ENCODE measurements at places on chromosomes 2 and 18.

- peaks cover 36% of the 10 kb centered on the region for H3K4me1 ChIP-seq
- H3K4me3 ChIP-seq = no peak overlapping the region
- H3K27me3 ChIP-seq = no peaks in the 10 kb centered on the region
- H3K27ac ChIP-seq = peak overlapping the region; percentile 40
- DNase-seq = peak; percentile 71
Observed at GRCh38 chr2:7037340-7038333, 120.4 kb downstream of the RNF144A start.

DNA sequence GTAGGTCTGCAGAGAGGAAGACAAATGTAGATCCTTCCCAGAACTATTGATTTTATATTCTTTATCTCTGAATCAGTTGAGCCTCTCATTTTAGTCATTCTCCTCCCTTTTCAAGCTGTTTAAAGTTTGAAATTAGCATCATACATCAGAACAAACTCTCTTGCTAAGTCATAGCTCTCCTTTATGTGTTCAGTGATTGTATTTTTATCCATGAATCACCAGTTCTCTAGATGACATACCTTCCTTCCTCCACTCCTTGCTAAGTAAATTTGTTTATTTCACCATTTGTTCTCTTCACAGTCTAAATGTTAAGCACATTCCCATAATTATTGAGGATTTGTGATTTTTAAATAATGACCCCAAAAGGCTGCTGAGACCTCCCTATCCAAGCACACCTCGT lies 63.5 kb upstream of the RAPGEF4 start:
- H3K36me3 ChIP-seq = peaks cover 2% of the 10 kb centered on the region
- no peak for DNase-seq
- H3K27me3 ChIP-seq = no peaks in the 10 kb centered on the region
- no peaks in the 10 kb centered on the region for H3K4me1 ChIP-seq

DNA sequence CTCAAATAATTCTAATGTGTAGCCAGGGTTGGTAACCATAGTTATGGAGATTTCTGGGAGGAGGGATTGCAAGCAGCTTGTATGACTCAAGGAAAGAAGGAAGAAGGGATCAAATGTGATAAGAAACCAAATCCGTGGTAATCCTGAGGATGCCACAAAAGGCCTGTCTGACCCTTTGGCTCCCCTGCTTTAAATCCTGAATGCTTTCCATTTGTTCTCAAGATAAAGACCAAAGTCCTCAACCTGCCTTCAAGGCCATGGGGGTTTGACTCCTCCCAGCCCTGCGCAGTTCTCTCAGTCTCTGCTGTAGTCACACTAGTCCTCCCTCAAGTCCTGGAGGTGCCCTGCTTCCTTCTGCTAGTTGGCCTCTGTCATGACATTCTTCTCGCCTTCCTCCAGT lies 74.0 kb downstream of the SUMO1 start:
- peaks cover 8% of the 10 kb centered on the region for H3K4me1 ChIP-seq
- H3K36me3 ChIP-seq = no peaks in the 10 kb centered on the region
- no peaks in the 10 kb centered on the region for H3K27me3 ChIP-seq
- DNase-seq = no peak

- no peak overlapping the region for H3K27ac ChIP-seq
- H3K27me3 ChIP-seq = no peaks in the 10 kb centered on the region
- H3K36me3 ChIP-seq = no peaks in the 10 kb centered on the region
- no peak for DNase-seq
Observed at GRCh38 chr2:37851828-37852584, 73.1 kb upstream of the RMDN2 start.

- H3K27me3 ChIP-seq = no peaks in the 10 kb centered on the region
- no peak overlapping the region for H3K4me3 ChIP-seq
- H3K36me3 ChIP-seq = no peaks in the 10 kb centered on the region
- peaks cover 8% of the 10 kb centered on the region for H3K4me1 ChIP-seq
- DNase-seq = no peak
Observed at GRCh38 chr2:96157649-96158553, 12.7 kb upstream of the DUSP2 start.

GRCh38 chr18:27413495-27414401 lies 228.6 kb upstream of the CHST9 start:
- H3K4me1 ChIP-seq = peaks cover 24% of the 10 kb centered on the region
- no peak overlapping the region for H3K27ac ChIP-seq
- no peak for DNase-seq
- no peaks in the 10 kb centered on the region for H3K27me3 ChIP-seq
- no peaks in the 10 kb centered on the region for H3K36me3 ChIP-seq
- no peak overlapping the region for H3K4me3 ChIP-seq

DNA sequence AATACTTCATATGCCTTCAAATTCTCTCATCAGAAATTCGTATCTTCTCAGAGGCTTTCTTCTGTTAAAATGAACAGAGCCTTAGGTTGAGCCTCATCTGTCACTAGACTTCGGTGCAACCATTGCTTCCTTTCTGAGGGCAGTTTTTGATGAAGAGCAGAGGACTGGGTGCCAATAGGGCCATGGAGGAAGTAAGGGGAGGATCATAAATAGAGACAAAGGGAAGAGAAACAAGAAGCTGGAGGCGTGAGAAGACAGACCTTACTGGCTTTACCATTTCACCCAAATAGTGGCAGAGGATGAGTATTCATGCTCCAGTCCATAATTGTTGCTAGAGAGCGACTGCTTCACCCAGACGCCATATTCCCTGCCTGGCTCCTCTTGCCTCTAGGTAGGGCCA lies 215.6 kb upstream of the PKDCC start:
- no peaks in the 10 kb centered on the region for H3K36me3 ChIP-seq
- no peak overlapping the region for H3K27ac ChIP-seq
- H3K27me3 ChIP-seq = peaks cover 53% of the 10 kb centered on the region

GRCh38 chr18:14975431-14975830 lies 227.5 kb downstream of the ANKRD30B start:
- no peak overlapping the region for H3K27ac ChIP-seq
- no peak for DNase-seq
- no peaks in the 10 kb centered on the region for H3K4me1 ChIP-seq
- H3K27me3 ChIP-seq = no peaks in the 10 kb centered on the region

GRCh38 chr18:28175150-28175929 lies 1.6 kb downstream of the CDH2 start:
- H3K27ac ChIP-seq = peak overlapping the region; percentile 99
- peaks cover 43% of the 10 kb centered on the region for H3K4me1 ChIP-seq
- H3K4me3 ChIP-seq = peak overlapping the region; percentile 97
- peak; percentile 60 for DNase-seq
- peaks cover 4% of the 10 kb centered on the region for H3K36me3 ChIP-seq

- peaks cover 5% of the 10 kb centered on the region for H3K4me1 ChIP-seq
- H3K27ac ChIP-seq = no peak overlapping the region
- no peaks in the 10 kb centered on the region for H3K27me3 ChIP-seq
- H3K4me3 ChIP-seq = no peak overlapping the region
- no peak for DNase-seq
- no peaks in the 10 kb centered on the region for H3K36me3 ChIP-seq
Observed at GRCh38 chr2:25819597-25820039, 58.7 kb downstream of the ASXL2 start.

DNA sequence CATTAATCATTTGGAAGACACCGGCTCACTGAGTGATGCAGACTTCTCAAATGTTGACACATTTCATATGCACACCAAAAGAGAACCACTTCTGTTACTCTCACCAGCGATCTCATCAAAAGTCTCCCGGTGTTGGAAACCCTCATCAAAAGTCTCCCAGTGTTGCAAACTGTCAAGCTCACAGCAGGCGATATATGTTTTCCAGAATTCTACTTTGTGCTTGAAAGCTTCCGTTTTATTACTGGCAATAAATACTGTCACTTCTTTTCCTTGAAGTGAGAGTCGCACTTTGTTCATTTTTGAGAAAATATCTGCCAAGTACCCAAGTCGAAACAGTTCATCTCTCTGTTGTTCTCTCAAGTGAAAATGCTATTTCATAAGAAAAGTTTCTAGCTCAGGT lies 20.5 kb downstream of the MLPH start:
- H3K36me3 ChIP-seq = no peaks in the 10 kb centered on the region
- no peak for DNase-seq
- no peaks in the 10 kb centered on the region for H3K4me1 ChIP-seq
- no peak overlapping the region for H3K4me3 ChIP-seq
- H3K27ac ChIP-seq = no peak overlapping the region

DNA sequence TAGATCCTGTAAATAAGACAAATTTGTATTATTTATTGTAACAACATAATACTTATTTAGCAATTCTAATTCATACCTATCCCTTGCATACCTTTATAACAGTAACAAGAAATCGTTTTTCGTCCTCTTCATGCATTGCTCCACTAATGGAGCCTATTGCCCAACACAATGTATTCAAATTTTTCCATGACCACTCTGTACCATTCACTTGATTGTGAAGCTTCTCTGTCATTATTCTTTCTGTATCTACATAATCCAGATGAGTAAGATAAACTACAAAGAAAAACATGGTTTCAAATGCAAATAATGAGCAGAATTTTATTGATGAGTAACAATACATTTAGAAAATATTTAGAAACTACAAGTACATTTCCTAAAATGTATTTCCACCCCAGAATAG lies 21.6 kb upstream of the USP34 start:
- no peaks in the 10 kb centered on the region for H3K4me1 ChIP-seq
- H3K27ac ChIP-seq = no peak overlapping the region
- H3K27me3 ChIP-seq = no peaks in the 10 kb centered on the region
- peaks cover 29% of the 10 kb centered on the region for H3K36me3 ChIP-seq
- DNase-seq = no peak
- H3K4me3 ChIP-seq = no peak overlapping the region

GRCh38 chr18:11889284-11889683 lies 18.8 kb downstream of the MPPE1 start:
- H3K4me3 ChIP-seq = no peak overlapping the region
- DNase-seq = no peak

DNA sequence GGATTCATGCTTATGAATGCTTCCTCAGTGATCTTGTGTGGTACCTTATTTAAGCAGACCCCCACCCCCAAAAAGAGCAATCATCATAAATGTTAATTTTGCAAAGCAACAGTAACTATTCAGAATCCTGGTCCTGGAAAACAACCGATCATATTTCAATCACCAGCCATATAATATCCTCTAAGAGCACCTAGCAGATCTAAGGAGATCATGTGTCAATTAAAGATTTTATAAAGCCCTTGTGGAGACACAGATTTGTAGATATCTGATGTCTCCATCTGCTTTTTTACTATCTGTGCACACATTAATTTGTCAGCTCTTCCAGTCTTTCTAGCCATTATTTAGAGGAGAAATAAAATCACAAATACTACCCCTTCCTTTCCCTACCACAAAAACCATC lies 423.7 kb downstream of the TGIF1 start:
- H3K27ac ChIP-seq = no peak overlapping the region
- H3K36me3 ChIP-seq = peaks cover 3% of the 10 kb centered on the region
- no peak for DNase-seq
- H3K4me1 ChIP-seq = peaks cover 10% of the 10 kb centered on the region

DNA sequence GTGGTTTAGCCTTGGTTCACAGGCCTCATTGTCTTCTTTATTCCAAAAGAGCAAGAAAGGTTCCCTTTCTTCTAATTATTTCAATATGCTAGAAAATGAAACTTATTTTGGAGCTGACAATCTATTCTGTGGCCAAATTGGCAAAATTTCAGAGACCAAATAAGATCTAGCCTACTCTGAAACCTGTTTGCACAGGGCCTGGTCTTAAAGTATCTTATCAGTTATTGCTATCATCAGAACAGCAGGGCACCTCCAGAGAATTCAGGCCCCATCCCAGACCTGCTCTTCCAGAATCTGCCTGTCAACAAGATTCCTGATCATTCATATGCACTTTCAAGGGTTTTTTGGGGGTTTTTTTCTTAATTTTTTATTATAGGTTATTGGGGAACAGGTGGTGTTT lies 198.7 kb downstream of the ANAPC1 start:
- H3K36me3 ChIP-seq = no peaks in the 10 kb centered on the region
- no peaks in the 10 kb centered on the region for H3K27me3 ChIP-seq
- no peaks in the 10 kb centered on the region for H3K4me1 ChIP-seq
- no peak overlapping the region for H3K4me3 ChIP-seq
- H3K27ac ChIP-seq = no peak overlapping the region
- no peak for DNase-seq

GRCh38 chr18:45106331-45106774 lies 425.7 kb downstream of the SETBP1 start:
- no peak overlapping the region for H3K4me3 ChIP-seq
- no peaks in the 10 kb centered on the region for H3K27me3 ChIP-seq
- no peak for DNase-seq
- H3K4me1 ChIP-seq = peaks cover 21% of the 10 kb centered on the region
- H3K27ac ChIP-seq = no peak overlapping the region
- H3K36me3 ChIP-seq = no peaks in the 10 kb centered on the region

DNA sequence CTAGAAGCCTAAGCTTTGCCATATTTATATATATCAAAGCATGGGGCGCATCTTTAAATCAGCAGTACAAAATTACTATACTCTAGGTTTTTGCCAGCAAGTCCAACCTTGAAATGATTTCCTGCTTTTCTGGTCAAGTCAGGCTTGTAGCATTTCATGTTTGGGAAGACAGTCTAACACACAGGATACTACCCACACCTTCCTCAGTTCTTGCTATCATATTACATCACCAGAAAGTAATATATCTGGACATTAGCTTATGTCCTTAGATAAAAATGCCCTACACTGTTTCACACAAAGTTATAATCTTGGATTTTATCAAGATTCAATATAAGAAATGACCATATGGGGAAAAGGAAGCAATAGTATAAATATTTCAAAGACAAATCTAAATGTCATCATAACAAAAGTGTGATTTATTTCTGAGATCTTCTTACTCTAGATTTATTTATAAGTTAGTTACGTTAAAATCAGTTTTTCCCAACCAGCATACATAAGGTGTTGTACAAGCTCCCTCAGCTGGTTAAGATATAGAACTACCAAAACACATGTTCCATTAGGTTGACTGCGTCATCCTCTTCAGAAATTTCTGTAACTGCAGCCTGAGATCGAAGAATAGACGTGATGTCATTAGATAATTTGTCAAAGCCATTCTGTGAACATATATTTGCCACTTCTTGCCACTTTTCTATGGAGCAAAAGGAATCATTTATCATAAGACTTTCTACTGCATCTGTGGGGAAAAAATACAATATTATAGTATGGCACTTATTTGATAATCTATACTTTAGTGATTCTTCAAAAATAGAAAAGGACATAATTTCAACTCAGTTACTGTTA lies 56.6 kb downstream of the CLHC1 start:
- no peaks in the 10 kb centered on the region for H3K27me3 ChIP-seq
- peaks cover 18% of the 10 kb centered on the region for H3K4me1 ChIP-seq
- no peak for DNase-seq
- no peak overlapping the region for H3K27ac ChIP-seq
- H3K4me3 ChIP-seq = no peak overlapping the region

- H3K27ac ChIP-seq = no peak overlapping the region
- DNase-seq = no peak
- peaks cover 2% of the 10 kb centered on the region for H3K36me3 ChIP-seq
- no peak overlapping the region for H3K4me3 ChIP-seq
- peaks cover 4% of the 10 kb centered on the region for H3K4me1 ChIP-seq
Observed at GRCh38 chr2:68646303-68646702, 2.9 kb downstream of the PROKR1 start.

- no peaks in the 10 kb centered on the region for H3K36me3 ChIP-seq
- H3K4me1 ChIP-seq = peaks cover 11% of the 10 kb centered on the region
- no peaks in the 10 kb centered on the region for H3K27me3 ChIP-seq
- no peak for DNase-seq
- no peak overlapping the region for H3K4me3 ChIP-seq
- no peak overlapping the region for H3K27ac ChIP-seq
Observed at GRCh38 chr18:28984731-28985130, 807.8 kb upstream of the CDH2 start.
